CD4-positive, alpha-beta T cell (primary cell): ENCODE measurements at places on chromosomes 13 and 19. TPM values are rescaled to one million over a fixed set of nuclear protein-coding genes. Genes with fewer than 3 reads are reported as not detected.

DNA sequence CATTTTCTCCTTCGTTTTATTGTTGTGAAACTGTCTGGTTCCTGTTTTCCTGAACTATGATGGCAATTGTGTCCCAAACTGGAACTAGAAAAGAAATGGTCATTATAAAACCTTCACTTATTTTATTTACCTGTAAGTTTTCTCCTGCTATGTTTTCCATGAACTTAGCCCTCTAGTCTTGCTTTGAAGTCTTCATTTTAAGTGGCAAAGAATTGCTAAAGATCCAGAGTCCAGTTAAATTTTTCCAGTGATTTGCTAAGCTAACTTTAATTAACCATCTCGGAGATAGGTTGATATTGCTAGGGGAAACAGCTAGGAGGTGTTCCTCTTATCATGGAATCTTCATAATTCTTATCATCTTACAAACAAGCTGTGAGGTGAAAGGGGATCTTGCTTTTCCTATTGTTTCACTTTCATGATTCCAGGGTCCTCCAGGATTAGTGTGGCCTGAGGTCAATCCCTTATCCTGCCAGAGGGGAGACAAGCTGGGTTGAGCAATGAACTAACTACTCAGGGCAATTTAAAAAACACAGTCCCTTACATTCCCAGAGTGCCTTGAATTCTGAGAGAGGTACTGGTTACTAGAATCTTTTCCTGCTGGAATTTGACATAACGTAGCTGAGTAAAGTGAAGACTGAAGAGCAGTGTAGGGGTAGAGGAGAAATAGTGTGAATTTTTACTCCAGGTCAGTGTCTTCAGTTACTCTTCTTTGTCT is 112.5 kb downstream of the ESD start:
- H3K36me3 ChIP-seq: peaks cover 22% of the 10 kb centered on the region
- DNase-seq: no peak
- no peak overlapping the region for H3K4me3 ChIP-seq

GRCh38 chr13:49993111-49993510 is 3.7 kb upstream of the TRIM13 start:
- H3K36me3 ChIP-seq: peaks cover under 1% of the 10 kb centered on the region
- no peaks in the 10 kb centered on the region for H3K27me3 ChIP-seq
- DNase-seq: no peak
- no peak overlapping the region for H3K4me3 ChIP-seq
- H3K27ac ChIP-seq: no peak overlapping the region

GRCh38 chr13:35694549-35695447 is 218.3 kb upstream of the MAB21L1 start:
- no peak overlapping the region for H3K4me3 ChIP-seq
- no peak overlapping the region for H3K27ac ChIP-seq
- H3K36me3 ChIP-seq: no peaks in the 10 kb centered on the region

DNA sequence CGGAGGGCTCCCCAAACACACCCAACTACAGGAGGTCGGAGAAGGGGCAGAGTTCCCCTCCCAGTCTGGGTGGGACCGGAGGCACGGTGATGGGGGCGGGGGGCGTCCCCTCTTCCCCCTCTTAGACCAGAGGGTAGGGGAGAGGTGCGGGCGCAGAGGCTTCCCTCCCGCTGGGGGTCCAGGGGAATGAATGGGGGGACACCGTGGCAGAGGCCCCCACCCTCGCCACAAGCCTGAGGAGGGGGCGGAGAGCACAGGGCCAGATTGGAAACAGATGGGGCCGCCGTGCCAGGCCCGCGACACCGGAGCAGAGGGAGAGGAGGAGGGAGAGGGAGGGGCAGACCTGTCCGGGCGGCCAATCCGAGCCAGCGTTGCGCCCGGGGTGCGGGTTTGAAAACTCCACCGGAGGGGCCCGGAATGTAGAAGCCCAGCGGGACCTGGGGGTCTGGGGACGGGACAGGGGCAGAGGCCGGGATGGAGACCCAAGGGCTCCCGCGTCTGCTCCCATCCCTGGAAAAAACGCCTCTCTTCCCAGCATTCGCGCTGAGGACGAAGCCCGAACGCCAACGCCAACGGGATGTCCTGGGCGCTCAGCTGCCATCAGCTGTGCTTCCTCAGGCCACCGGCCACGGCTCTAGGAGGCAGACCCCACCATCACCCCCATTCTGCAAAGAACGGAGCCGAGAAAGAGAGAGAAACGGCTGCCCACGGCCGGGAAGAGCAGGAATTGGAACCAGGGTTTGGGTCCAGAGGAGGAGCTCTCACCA is 46.8 kb downstream of the PTPRS start:
- H3K36me3 ChIP-seq: no peaks in the 10 kb centered on the region
- DNase-seq: no peak
- H3K4me1 ChIP-seq: peaks cover 21% of the 10 kb centered on the region
- H3K27me3 ChIP-seq: peaks cover 16% of the 10 kb centered on the region
- H3K27ac ChIP-seq: no peak overlapping the region

Gene ANKRD10
- total RNA-seq: 83.8 TPM

Gene KIR2DL1
- total RNA-seq: not detected

DNA sequence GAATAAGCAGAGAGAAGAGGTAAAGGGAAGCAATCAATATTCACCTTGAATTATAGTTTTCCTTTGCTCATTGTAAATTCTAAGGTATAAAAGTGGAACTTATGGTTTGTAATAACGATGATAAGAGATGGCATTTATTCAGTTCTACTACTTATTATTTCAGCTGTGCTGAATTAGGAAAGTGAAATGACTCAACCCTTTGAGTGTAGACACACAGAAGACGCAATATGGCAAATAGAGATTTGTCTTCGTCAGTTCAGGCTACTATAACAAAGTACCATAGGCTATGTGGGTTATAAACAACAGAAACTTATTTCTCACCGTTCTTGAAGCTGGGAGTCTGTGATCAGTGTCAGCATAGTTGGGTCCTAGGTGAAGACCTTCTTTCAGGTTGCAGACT is 713.0 kb upstream of the PCDH9 start:
- no peaks in the 10 kb centered on the region for H3K27me3 ChIP-seq
- H3K4me3 ChIP-seq: no peak overlapping the region
- no peaks in the 10 kb centered on the region for H3K4me1 ChIP-seq
- H3K27ac ChIP-seq: no peak overlapping the region
- DNase-seq: no peak

DNA sequence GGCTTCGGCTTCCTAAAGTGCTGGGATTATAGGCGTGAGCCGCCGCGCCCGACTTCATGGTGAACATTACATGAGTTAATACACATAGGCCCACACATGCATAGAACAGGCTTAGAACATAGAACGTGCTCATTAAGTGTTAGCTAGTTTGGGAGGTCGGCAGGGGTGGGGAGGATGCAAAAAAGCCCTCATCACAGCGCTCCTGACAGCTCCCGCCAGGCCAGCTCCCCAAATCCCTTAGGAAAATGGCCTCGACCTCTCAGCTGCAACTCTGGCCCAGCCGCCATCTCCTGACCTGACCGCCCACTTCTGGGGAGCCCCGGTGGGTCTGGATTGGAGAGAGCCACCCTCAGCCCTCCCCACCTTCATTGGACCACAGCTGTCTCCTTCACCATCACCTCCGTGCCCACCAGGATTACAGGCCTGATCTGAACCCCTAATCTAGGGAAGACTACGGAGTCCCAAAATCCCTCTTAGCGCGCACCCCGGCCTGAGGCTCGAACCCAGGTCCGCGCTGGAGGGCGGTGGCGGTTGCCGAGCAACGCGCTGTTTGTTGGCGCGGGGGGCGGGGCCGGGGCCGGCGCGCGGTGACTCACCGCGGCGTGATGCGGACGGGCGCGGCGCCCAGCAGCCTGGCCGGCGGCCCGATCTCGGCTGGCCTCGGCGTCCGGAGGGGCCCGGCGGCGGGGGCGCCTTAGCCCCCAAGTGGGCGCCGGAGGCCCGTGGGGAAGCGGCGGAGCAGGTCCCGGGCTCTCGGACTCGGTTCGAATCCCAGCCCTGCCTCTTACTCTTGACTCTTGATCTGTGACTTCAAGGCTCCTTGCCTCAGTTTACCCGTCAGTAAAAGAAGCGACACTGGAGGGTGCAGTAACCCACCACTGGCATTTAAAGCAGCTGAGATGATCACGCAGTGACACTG is 26.7 kb upstream of the NANOS3 start:
- H3K27me3 ChIP-seq: no peaks in the 10 kb centered on the region
- peaks cover 58% of the 10 kb centered on the region for H3K4me1 ChIP-seq
- no peaks in the 10 kb centered on the region for H3K36me3 ChIP-seq
- DNase-seq: peak; percentile 56
- peak overlapping the region; percentile 81 for H3K27ac ChIP-seq

Gene WDR62
- 2.6 TPM for total RNA-seq

- H3K36me3 ChIP-seq: no peaks in the 10 kb centered on the region
- DNase-seq: no peak
- no peak overlapping the region for H3K27ac ChIP-seq
- peaks cover 53% of the 10 kb centered on the region for H3K27me3 ChIP-seq
- H3K4me1 ChIP-seq: peaks cover 6% of the 10 kb centered on the region
Observed at GRCh38 chr19:50309396-50310125, 19.6 kb downstream of the KCNC3 start.

- no peak overlapping the region for H3K27ac ChIP-seq
- H3K27me3 ChIP-seq: peaks cover 60% of the 10 kb centered on the region
- no peak for DNase-seq
- H3K4me3 ChIP-seq: no peak overlapping the region
- H3K36me3 ChIP-seq: no peaks in the 10 kb centered on the region
Observed at GRCh38 chr19:50313812-50314536, 15.2 kb downstream of the KCNC3 start.

DNA sequence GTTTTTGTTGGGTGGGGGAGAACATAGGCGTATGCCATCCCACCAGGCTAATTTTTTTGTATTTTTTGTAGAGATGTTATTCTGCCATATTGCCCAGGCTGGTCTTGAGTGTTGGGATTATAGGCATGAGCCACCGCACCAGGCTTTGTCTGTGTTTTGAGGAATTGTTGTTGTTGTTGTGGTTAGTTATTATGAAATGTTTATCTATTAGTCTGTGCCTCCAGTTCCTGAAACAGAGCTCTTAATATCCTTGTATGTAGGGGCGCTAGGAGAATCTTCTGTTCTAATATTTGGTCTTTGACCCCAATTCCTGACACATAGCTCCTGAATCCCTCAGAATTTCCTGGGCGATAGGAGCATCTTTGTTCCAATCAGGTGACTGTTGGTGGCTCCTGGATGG is 5.6 kb upstream of the LATS2 start:
- no peak overlapping the region for H3K27ac ChIP-seq
- no peaks in the 10 kb centered on the region for H3K4me1 ChIP-seq
- DNase-seq: no peak
- no peaks in the 10 kb centered on the region for H3K36me3 ChIP-seq

DNA sequence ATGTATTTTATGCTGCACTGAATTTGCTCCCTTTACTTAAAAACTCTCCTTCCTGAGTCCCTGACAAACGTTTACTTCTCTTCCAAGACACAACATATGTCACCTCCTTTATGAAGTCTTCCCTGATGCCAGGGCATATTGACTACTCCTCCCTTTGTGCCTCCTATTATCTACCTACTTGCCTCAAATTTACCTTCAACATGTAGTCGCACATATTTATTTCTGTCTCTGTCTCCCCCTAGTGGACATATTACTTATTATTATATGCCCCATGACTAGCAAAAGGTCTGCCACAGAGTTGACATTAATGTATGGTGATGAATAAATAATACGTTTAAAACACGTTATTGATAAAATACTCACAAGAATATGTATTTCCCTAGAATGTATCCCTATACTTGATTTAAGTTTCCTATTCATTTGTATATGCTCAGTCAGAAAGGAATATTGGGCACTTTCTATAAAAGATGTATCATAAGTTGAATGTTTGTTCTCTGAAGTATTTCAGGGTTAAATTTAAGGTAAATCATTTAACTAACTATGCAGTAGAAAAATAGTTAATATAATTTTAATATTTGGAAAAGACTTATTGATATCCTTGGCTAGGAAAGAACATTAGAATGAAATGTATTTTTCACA is 250.3 kb upstream of the ATXN8OS start:
- H3K27ac ChIP-seq: no peak overlapping the region
- H3K27me3 ChIP-seq: no peaks in the 10 kb centered on the region
- H3K4me1 ChIP-seq: no peaks in the 10 kb centered on the region
- no peak for DNase-seq

DNA sequence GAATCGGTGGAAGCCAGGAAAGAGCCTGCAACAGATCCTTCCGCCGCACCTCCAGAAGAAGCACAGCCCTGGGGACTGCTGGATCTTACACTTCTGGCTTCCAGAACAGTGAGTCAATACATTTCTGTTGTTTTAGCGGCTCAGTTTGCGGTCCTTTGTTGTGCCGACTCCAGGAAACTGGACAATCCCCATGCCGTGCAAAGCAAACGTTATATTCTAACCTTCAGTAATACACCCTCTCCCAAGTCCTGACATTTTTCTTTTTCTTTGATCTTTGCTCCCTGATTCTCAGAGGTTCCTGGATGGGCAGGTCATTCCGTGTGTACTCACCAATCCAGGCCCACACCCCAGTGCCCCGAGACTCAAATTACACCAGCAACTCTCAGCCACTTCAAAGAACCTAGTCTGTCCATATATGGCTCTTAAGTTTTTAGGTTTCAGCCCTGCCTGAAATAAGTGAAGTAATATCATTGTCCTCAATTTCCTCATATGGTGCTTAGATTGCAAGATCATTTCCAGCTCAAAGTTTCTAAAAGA is 387.1 kb upstream of the SGCG start:
- no peak overlapping the region for H3K4me3 ChIP-seq
- H3K36me3 ChIP-seq: no peaks in the 10 kb centered on the region
- H3K27ac ChIP-seq: no peak overlapping the region
- DNase-seq: no peak
- no peaks in the 10 kb centered on the region for H3K27me3 ChIP-seq

- peak; percentile 67 for DNase-seq
- H3K4me3 ChIP-seq: peak overlapping the region; percentile 62
- no peaks in the 10 kb centered on the region for H3K27me3 ChIP-seq
- no peaks in the 10 kb centered on the region for H3K36me3 ChIP-seq
Observed at GRCh38 chr19:50358483-50359327, 6.7 kb downstream of the NAPSA start.

DNA sequence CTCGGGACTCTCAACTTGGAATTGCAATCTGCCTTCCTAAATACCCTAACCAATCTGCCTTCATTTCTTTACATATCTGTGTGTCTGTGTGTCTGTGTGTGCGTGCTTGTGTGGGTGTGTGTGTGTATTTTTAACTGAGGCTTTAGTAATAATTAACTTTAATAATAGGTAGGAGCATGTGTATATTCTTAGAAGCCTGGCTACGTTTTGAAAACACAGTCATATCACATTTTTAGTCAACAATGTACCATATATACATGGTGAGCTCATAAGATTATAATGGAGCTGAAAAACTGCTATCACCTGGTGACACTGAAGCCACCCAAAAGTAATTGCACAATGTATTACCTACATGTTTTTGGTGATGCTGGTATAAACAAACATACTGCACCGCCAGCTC is 65.4 kb upstream of the ATXN8OS start:
- H3K27ac ChIP-seq: no peak overlapping the region
- no peaks in the 10 kb centered on the region for H3K36me3 ChIP-seq
- DNase-seq: no peak
- H3K4me3 ChIP-seq: no peak overlapping the region
- H3K4me1 ChIP-seq: no peaks in the 10 kb centered on the region
- no peaks in the 10 kb centered on the region for H3K27me3 ChIP-seq
